ENCODE measurements at places on chromosomes 16 and 17.

DNA sequence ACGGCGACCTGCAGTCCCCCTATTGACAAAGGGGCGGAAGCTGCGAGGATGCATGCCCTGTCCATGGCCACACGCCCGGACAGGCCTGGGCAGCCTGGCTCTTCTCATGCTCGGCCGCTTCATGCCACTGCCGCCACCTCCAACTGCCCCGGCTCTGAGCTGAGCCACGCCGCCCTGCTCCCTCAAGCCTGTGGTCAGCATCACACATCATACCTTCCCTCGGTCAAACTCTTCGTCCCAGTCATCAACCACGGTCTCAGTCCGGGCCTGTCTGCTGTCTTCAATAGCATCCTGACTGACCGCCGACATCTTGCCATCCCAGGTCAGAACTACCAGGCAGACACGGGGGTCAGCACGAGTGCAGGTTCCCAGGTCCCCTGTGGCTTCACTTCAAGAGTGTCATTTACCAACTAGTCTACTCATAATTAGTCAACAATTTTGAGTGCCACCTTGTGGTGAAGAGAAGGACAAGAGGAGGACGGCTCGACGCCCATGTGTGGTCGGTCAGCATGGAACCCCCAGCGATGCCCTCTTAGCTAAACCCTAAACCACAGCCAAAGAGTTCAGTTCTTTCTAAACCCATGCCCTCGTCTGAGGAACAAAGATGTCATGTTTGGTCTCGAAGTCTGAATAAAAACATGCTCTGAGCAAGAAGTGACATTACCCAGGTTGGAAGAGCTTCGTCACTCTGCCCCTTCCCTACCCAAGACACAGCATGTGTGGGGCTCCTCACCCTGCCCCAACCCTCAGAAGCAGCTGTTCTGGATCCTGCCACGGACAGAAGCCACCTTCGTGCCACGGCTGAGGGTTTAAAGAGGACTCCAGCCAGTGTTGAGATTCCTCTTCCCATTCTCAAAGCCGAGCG, 16.9 kb upstream of the CYTH1 start:
- DNase-seq: no peak

GRCh38 chr16:85978976-85979375, 80.0 kb downstream of the IRF8 start:
- no peak for DNase-seq

DNA sequence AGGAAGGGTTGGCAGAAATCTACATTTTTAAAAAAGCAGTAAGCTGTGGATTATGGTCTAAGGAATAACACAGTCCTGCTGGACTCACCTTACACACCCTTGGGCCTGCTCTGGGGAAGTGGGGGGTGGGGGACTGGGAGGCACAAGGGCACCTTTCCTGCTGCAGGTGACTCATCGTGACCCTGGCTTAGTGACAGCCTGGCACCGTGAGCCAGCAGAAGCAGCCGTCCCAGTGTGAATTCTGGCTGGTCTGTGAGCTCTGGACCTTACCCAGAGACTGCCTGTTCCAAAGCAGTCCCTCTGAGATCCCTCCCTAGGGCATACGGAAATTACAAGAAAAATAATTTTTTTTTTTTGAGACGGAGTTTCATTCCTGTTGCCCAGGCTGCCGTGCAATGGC, 4.2 kb upstream of the CRK start:
- DNase-seq: no peak

- no peak for DNase-seq
Observed at GRCh38 chr17:29181226-29181625, 1.0 kb upstream of the MYO18A start.

DNA sequence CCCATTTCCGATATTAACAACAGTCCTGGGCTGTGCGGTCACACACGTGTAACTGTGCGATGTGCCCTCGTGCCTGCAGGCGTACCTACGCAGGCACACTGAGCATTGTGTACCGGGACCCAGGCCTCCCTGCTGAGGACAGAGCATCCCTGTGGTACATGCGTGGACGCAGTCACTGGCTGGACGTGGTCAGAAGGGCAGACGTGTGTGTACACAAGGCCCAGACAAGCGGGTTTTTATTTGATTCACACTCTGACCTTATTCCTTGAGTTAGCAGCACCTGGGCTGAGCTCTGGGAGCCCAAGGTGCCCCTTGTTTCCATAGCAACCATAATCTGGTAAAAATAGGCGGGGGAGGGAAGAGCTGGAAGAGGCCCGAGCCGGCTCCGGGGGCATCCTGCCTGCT, 19.5 kb downstream of the RAP1GAP2 start:
- DNase-seq: no peak

DNA sequence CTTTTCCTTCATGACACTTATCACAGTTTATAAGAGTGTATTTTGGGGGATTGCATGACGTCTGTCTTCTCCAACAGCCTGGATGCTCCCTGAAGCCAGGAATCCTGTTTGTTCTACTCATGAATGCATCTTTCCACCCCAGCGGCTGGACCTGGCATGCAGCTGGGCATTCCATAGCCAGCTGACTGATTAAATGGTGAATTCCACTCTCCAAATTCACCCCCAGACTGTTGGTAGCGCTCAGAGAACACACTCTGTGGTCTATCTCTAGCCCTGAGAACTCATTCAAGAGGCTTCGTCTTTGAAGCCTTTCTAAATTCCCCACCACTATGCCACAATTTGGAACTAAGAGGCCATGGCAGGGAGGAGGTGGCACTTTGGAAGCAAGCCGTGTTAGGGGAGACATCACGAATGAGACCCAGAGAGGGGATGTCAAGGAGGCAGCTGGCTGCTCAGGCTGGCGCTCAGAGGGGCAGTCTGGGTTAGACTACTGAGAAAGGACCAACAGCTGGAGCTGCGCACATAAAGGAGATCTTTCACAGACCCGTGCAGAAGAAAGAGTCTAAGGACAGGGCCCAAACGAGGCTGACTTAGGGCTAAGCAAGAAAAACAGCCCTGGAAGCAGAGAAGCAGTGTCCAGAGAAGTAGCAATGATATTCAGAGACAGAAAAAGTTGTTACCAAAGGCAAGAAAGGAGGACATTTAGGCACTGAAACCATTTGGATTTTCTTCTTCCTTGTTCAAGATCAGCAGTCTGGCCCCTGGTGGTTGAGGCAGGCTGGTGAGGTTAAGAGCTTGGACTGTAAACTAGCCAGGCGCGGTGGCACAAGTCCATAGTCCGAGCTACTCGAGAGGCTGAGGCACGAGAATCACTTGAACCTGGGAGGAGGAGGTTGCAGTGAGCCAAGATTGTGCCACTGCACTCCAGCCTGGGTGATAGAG, 42.4 kb upstream of the ZNF629 start:
- no peak for DNase-seq

- no peak for DNase-seq
Observed at GRCh38 chr16:15672514-15673167, 22.6 kb downstream of the NDE1 start.
